ENCODE measurements at places on chromosomes 1 and 21. TPM values are rescaled to one million over a fixed set of nuclear protein-coding genes. Genes with fewer than 3 reads are reported as not detected.
A peak's percentile ranks its signal among the peaks of the same experiment; 100 is the strongest.

DNA sequence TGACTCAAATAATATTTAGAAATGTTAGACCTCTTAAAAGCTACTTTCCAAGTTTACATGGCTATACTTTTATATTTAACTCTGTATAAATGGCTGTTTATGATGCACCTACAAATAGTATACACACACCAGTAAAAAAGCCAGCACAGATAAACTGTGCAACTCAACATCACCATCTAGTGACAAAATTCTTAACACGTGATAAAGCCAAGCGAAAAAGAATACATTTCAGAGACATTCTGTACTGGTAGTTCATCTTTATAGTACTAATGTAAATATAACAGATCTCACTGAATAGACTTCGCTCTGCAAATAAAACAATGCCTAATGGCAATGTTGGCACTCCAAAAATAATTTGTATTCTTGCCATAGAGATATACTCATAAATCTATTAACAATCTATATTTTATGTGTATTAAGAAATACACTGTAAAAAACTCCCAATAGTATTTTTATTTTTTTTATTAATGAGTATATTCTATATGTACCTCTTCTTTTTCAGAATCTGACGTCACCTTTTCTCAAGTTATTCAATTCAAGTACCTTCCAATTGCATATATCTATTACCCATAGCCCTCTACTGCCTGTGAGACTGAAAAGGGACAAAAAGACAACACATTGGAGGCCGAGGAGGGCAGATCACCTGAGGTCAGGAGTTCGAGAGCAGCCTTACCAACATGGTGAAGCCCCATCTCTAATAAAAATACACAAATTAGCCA is 100.2 kb downstream of the DPYD start:
- DNase-seq, result peak; percentile 71

DNA sequence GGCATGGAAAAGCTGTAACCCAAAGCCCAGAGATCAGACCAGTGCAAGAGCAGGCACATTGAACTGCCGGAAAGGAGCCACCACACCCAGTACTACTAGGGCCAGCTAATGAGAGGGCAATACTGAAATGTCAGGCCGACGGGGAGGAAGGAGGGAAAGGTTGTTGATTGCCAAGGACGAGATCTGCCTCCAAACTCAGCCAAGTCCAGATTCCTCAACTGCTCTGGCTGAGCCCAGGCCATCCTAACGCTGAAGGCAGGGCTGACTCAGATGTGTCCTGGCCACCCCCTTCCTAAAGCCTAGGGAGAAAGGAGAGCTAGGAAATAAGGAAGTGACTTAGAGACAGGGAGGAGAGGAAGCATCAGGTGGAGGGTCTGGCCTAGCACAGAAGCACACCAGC is 42.1 kb upstream of the IPO9 start:
- DNase-seq, result no peak

- peak; percentile 35 for DNase-seq
These were observed 47.8 kb upstream of the LRRC3 start for GRCh38 chr21:44407493-44407892.

DNA sequence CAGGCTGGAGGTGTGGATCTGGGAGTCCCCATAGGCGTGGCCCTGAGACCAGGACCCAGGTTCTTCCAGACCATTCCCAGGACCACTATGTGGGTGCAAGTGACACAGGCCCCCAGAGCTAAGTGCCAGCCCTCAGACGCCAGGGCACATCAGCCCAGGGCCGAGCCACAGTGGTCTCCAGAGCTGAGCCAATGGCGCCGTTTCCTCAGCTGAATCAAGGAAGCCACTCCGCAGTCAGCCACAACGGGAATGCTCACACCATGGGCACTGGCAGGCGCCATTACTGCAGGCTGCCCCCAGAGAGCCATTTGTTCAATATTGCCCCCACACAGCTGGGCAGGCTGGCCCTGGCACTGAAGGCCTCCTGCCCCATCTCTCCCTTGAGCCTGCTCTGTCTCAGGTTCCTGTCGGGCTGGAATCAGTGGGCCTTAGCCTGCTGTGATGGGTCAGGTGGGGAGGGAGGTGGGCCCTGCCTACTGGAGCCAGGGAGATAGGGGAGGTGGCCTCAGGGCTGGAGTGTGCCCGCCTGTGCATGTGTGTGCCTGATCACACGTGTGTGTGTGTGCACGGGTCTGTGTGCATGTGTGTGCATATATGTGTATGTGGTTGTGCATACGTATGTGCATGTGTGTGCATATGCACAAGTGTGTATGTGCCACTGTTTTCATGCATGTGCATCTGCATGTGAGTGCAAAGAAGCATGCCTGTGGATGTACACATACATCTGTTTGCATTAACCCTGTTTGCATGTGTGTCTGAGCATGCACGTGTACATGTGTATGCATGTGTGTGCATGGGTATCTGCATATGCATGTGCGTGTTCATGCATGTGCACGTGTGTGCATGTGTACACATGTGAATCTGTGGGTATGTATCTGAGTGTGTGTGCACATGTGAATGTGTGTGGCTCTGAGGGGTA is 6.1 kb downstream of the GJC2 start:
- DNase-seq, result no peak

MAB21L3 gene
- total RNA-seq, result 4.8 TPM
